ENCODE measurements at places on chromosomes 4 and X.

DNA sequence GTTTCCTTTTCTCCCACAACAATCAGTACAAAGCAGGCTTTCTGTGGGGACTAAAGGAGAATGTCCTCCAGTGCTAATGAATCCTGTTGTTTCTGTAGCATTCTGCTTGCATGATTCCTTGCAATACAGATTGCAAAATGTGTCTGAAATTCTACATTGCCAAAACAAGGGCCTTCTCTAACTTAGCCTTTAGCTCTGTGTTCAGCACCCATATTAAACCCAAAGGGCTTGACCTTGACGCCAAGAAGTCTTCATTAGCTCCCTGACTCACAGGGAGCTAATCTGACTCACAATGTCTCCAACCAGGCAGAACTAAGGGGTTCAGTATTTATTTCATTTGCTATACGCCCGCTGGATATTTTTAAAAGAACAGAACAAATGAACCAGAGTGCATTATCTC is 241.4 kb upstream of the CLNK start:
- no peak for DNase-seq

GRCh38 chr4:84622959-84623358 is 40.0 kb downstream of the CDS1 start:
- no peak for DNase-seq

- DNase-seq, result no peak
These were observed 400.1 kb upstream of the CPEB2 start for GRCh38 chr4:14602206-14602605.

DNA sequence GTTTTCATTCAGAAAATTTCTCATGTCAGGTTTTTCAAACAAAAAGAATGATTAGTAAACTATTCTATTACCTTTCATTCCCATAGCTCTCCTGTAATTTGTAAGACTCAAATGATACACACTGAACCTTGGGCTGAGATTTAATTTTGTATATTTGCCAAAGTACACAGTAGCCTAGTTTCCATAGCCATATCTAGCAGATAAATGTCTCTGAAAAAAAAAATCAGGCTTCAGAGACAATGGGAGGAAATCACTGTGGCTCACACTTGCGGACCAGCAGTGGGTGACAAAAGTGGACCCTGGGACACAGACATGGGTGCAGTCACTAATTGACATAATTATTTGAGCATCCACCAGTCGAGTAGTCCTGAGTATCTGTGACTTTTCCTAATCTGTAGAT is 46.6 kb downstream of the MAOA start:
- no peak for DNase-seq
